ENCODE measurements at places on chromosomes 12 and 14. TPM values are rescaled to one million over a fixed set of nuclear protein-coding genes. Genes with fewer than 3 reads are reported as not detected.

DNA sequence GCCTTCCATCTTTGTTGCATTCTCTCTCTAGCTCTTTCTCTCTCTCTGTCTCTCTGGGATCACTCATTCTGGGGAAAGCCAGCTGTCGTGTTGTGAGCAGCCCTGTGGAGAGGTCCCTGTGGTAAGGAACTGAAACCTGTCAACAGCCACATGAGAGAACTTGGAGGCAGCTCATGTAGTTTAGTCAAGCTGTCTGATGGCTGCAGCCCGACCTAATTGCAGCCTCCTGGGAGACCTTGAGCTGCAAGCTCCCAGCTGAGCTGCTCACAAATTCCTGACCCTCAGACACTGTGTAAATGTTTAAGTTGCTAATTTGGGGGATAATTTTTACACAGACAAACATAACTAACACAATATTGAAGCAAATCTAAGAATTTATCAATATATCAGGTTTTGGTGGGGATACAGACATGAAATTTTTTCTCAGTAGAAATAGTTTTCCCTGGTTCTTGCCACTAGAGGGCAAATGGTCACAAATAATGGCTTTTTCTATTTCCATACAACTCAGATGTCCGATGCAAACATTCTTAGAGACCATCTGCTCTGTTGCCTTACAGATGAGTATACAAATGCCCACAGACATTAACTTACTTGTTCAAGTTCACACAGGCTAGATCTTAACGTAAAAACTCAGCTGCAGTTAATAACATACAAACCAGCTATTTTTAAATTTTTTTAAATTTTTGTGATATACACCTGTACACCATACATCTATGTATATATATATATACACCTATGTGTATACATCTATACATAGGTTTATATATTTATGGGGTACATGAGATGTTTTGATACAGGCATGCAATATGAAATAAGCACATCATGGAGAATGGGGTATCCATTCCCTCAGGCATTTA lies 15.5 kb upstream of the KRR1 start:
- H3K36me3 ChIP-seq: no peaks in the 10 kb centered on the region
- peaks cover 29% of the 10 kb centered on the region for H3K27me3 ChIP-seq
- no peak overlapping the region for H3K4me3 ChIP-seq

DNA sequence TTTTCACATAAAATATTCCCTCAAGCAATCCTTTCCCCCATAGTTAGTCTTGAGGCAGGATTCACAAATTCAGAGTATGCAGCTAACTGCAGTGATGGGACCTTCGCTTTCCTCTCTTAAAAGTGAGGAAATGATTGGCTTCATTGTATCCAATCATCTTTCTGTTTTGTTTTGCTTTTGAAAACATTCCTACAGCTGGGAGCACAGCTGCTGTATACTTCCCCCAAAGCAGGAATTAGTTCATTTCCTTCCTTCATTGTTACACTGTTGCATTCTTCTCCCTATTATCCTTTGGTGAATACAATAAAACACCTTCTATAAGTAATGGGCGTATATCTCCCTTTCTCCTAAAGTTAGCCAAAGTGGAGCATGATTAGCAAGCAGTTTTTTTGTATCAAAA lies 9.4 kb upstream of the GAS2L3 start:
- no peaks in the 10 kb centered on the region for H3K4me1 ChIP-seq
- no peaks in the 10 kb centered on the region for H3K36me3 ChIP-seq
- no peak overlapping the region for H3K27ac ChIP-seq
- H3K27me3 ChIP-seq: peaks cover 20% of the 10 kb centered on the region
- no peak for DNase-seq

GRCh38 chr14:100241279-100241678 lies 2.3 kb downstream of the YY1 start:
- H3K27ac ChIP-seq: peak overlapping the region; percentile 98
- H3K27me3 ChIP-seq: no peaks in the 10 kb centered on the region
- peaks cover 41% of the 10 kb centered on the region for H3K4me1 ChIP-seq

DNA sequence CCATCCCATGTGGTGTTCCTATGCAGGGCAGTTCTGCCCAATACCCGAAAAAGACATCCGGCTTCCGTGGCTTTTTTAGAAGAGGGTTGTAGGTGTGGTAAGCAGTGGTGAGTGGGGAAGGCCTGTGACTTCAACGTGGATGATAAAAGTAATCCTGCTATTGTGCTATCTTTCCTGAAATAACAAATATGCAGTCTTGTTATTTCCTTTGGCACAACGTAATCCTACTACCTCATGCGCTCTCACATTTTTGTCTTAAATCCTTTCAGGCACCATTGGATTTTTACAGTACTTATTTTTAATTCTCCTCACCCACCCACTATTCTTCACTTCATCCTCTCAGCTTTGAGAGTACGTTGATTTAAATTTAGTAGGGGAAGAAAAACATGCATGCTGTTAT lies 96.8 kb downstream of the IPO8 start:
- peaks cover 4% of the 10 kb centered on the region for H3K36me3 ChIP-seq
- no peak overlapping the region for H3K27ac ChIP-seq

DNA sequence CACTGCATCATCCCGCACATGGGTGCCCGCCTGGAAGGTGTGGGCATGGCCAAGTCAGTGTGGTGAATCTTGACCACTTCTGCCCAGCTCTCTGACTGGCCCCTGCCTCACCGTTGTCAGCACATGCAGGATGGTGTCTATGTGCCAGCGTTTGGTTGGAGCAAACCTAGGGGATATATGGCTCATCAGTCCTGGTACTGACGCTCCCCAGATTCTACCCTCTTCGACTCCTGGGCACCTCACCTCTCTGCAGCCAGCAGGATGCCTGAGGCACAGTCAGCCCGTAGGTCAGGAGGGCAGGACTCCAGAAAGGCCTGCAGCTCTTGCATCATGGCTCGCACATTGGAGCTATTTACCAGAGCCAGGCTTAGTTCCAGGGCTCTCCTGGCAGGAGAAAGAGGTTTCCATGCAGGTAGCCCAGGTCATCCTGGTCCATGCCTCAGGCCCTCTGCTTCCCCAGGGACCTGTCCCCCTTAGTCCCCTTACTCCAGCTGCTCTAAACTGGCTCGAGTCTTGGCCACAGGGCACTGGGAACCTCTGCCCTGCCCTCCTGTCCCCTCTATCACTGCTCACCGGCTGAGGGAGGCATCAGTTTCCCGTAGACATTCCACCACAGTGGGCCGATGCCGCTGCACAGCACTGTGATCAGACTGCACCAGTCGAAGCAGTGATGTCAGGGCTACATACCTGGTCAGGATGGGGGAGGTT lies 4.0 kb downstream of the AP1G2 start:
- no peak for DNase-seq
- H3K36me3 ChIP-seq: peaks cover 10% of the 10 kb centered on the region
- H3K27me3 ChIP-seq: no peaks in the 10 kb centered on the region
- H3K27ac ChIP-seq: no peak overlapping the region
- no peak overlapping the region for H3K4me3 ChIP-seq

- DNase-seq: no peak
Observed at GRCh38 chr12:114316076-114316475, 89.9 kb downstream of the TBX5 start.

DNA sequence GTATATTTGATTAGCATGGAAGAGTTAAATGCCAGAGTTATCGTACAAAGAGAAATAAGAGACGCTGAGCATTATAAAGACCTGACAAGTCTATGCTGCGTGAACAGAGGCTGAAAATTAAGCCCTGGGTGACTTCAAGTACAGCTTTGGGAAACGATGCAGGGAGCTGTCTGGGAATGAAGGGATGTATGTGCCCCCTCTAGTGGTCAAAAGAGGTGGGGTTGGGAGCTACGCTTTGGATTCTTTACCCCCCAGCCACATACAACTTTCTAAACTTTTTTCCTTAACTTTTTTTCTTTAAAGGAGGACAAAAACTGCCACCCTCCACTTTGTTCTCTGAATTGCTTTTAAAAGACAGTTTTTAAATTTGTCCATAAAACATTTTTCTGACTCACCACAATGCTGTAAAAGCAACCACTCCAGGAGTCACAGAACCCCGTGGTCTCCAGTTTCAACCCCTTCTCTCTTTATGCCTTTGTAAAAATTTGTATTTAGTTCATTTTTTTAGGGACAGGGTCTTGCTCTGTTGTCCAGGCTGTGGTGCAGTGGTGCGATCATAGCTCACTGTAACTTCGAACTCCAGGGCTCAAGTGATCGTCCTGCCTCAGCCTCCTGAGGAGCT lies 59.4 kb downstream of the ZNF664 start:
- H3K4me1 ChIP-seq: no peaks in the 10 kb centered on the region
- peak; percentile 14 for DNase-seq
- H3K36me3 ChIP-seq: no peaks in the 10 kb centered on the region
- no peak overlapping the region for H3K4me3 ChIP-seq
- no peak overlapping the region for H3K27ac ChIP-seq

- H3K27ac ChIP-seq: no peak overlapping the region
- no peak for DNase-seq
- no peaks in the 10 kb centered on the region for H3K4me1 ChIP-seq
- peak overlapping the region; percentile 29 for H3K4me3 ChIP-seq
- peaks cover 47% of the 10 kb centered on the region for H3K27me3 ChIP-seq
- H3K36me3 ChIP-seq: no peaks in the 10 kb centered on the region
Observed at GRCh38 chr14:93688239-93688666, 100.0 kb downstream of the PRIMA1 start.

DNA sequence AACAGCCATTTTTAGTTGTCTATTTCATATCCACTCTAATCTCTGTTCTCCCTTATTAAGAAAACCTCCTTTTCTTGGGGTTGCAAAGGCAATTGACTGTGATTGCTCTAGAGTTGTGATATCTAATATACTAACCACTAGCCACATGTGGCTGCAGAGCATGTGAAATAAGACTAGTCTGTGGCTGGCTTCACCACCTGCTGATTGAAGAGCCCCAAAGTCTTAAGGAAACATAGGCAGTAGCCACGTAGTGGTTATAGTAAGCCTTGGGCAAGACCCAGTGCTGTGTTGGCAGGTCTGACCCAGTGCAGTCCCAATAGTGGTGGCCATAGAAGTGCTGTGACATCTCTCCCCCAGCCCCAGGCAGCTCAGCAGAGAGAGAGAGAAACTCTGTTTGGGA lies 28.4 kb upstream of the ATP2B1 start:
- H3K36me3 ChIP-seq: peaks cover 27% of the 10 kb centered on the region
- DNase-seq: no peak
- peaks cover 7% of the 10 kb centered on the region for H3K4me1 ChIP-seq

DNA sequence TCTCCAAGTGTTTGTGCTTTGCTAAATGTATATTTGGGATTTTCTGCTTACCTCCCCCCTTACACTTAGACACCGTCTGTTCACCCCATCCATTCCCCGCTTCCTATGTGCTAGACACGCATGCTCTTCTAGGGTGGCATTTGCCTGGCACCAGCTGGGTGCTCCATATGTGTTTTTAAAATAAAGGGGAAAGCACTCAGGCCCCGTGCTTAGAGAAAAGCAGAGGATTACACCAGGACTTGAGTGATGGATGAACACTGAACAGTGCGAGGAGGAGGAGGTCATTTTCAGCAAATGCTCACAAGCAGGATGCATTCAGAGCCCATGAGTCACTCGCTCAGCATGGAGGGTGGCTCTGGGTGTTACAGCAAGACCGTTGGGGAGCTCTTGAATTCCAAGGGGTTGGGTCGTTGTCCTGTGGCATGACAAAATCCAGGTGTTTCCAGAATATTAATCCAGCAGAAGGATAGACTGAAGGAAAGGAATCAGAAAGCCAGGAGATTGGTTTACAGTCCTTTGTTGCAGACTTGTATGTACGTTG lies 2.9 kb upstream of the BDKRB1 start:
- H3K4me3 ChIP-seq: no peak overlapping the region
- no peak overlapping the region for H3K27ac ChIP-seq
- no peaks in the 10 kb centered on the region for H3K4me1 ChIP-seq
- H3K36me3 ChIP-seq: no peaks in the 10 kb centered on the region
- peaks cover 68% of the 10 kb centered on the region for H3K27me3 ChIP-seq

GRCh38 chr12:122022393-122023338 lies 982 bp downstream of the BCL7A start:
- peaks cover 20% of the 10 kb centered on the region for H3K36me3 ChIP-seq
- H3K4me1 ChIP-seq: peaks cover 69% of the 10 kb centered on the region
- DNase-seq: peak; percentile 55
- H3K27ac ChIP-seq: peak overlapping the region; percentile 98
- H3K27me3 ChIP-seq: no peaks in the 10 kb centered on the region

DNA sequence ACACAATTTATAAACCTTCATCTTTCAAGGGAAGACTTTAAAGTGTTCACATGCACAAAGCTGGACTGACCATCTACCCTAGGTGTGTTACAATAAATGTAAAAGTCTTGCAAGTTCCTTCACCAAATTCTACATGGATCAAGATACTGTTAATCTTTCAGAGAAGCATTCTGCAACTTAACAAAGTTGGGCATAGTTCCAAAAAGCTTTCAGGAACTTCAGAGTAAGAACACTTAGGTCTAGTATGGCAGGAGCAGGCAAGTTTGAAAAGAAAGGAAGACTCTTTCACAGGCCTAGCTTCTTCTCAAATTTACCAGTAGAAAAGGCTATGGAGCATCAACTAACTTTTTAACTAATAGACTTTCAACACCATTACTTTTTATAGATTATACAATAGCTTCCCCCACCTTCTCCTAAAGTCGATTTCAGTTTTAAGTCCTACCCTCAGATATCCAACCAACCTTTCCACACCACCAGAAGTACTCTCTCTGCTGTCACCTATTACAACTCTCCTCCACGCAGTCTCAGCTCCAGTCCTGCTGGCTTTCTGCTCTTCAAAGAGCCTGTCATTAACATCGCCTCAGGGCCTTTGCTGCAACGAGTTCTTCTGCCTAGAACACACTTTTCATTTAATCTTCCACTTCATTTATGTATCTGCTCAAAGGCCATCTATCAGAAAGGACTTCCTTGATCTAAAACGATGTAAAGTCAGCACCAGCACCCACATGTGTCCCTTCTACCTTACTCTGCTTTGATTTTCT lies 333.9 kb downstream of the CEP128 start:
- H3K36me3 ChIP-seq: no peaks in the 10 kb centered on the region
- H3K27me3 ChIP-seq: no peaks in the 10 kb centered on the region
- no peak for DNase-seq
- no peaks in the 10 kb centered on the region for H3K4me1 ChIP-seq
- H3K27ac ChIP-seq: no peak overlapping the region

DNA sequence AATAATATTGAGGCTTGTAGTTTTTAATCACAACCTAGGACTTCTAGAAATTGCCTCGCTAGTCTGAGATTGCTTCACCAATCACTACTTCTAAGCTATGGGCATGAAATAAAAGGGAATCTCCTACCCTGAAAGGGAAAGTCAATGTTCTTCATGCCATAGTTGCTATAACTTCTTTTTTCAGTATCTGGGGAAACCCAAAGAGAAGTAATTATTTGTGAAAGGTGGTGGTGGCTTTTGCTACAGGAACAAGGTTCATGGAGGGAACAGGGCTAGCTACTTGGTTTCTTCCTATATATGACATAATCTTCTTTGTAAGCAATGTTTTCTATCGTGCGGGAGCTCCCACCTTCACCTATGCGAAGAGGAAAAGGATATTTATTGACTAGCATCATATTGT lies 61.6 kb upstream of the DNM1L start:
- no peaks in the 10 kb centered on the region for H3K27me3 ChIP-seq
- H3K36me3 ChIP-seq: peaks cover 3% of the 10 kb centered on the region
- H3K4me3 ChIP-seq: no peak overlapping the region
- H3K4me1 ChIP-seq: peaks cover 4% of the 10 kb centered on the region
- no peak overlapping the region for H3K27ac ChIP-seq

GRCh38 chr14:89841851-89842250 lies 112.7 kb downstream of the EFCAB11 start:
- DNase-seq: no peak
- H3K4me3 ChIP-seq: no peak overlapping the region
- H3K27ac ChIP-seq: no peak overlapping the region
- H3K4me1 ChIP-seq: no peaks in the 10 kb centered on the region

IL26 gene
- not detected for polyA plus RNA-seq

ADCY4 gene
- not detected for polyA plus RNA-seq

CLEC7A gene
- polyA plus RNA-seq: not detected

Data from naive B cell (primary cell).